ENCODE measurements at places on chromosomes 7 and 10.

GRCh38 chr7:29122081-29122480 lies 24.3 kb downstream of the CPVL start:
- no peak for DNase-seq

DNA sequence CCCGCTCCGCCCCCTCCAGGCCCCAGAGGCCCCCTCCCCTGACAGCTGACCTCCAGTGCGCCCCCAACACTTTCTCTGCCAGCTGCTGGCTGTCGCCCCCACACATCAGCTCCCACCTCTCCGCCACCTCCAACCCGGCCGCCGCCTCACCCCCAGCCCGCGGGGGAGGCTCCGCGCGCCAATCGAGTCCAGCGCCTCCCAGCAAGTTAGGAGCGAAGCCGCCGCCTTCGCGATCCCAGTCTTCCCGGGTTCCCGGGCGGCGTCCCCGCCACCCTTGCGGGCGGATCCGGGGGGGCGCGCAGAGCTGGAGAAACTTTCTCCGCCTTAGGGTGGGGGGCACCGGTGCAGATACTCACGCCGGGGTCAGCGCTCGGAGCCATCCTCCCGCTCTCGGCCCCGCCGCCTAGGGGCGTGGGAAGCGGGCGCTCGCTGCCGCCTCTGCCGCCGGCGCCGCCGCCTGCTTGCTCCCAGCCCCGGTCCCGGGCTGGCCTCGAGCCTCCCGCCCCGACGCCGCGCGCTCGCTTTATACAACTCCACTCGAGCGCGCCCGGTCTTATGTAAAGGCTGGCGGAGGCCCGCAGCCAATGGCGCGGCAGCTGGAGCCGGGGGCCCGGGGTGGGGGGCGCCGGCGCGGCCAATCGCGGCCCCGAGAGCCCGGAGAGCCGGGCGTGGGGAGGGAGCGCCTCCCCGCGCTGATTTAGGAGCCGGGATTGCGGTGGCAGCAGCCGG lies at the start of gene CRTAC1:
Gene CRTAC1, minus strand, starts transcription at position 529 of the 729 bp plus-strand sequence. Its CDS starts 149 bp downstream, at position 380.
- DNase-seq: no peak

DNA sequence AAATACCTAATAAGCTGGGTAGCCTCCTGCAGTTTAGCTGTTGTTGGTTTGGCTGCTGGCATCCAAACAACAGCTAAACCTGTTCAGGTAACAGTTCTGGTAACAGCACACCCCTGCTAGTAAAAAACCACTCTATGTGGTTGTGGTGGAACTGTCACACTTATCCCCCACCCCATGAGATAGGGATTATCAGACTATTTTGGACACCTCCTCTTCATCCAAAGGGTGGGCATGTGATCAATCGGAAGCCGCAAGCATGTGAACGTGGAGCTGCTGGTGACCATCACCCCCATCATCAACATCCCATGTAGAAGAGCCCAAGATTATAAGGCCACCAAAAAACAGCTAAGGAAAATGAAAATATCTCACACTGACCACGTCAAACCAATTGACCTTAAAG lies 2.5 kb downstream of the MTPAP start:
- DNase-seq: no peak

DNA sequence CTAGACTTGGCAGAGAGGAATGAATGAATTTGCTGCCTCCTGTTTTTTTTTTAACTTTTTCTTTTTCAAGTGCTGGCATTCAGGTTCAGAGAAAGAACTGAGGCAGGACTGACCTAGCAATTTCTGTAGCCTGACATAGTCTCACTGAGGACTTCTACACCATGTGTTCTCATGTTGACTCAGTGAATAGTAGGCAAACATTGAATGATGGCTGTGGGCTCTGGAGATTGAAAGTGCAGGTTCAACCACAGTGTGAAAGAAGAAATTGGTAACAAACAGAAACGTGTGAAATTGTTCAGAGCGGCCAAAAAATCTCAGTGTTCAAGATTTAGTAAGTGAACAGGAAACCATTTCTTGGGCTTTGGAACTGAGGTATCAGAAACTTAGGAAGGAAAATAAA lies 322.4 kb upstream of the GHITM start:
- DNase-seq: no peak

- no peak for DNase-seq
These were observed 2.9 kb downstream of the RBP4 start for GRCh38 chr10:93598157-93598556.

DNA sequence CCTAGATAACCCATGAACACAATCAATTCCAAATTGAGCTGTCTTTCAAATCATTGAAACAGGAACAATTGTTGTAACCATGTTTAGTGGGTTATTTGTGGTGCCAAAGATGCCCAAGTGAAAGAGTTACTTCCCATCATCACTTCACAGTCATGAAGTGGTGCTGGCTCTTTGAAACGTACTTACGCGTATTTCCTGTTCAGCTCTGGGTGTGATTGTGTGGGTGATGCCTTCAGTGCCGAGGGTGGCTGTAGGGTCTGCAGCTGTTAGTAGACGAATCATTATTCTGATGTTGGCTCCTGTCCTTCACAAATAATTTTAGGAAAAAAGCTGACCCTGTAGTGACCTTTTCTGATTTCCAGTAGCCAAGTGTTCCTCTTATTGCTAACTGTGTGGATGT lies 323.1 kb upstream of the KIAA1217 start:
- no peak for DNase-seq

DNA sequence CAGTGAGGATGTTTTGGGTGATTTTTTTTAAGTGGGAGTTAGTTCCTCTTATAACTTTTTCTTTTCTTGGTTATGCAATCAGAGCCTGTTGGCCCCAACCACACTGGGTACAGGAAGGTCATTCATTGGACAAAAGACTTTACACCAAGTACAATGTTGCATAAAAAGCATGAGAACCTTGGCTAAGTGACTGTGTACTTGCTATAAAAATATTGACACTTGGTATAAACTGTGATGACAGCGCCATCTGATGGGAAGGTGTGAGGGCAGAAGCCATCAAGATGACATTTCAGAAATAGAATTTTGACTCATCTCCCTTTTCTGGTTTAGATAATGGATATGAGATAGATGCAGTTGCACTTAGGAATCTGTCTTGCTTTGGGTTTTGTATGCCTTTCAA lies 126.4 kb upstream of the CCDC6 start:
- no peak for DNase-seq

DNA sequence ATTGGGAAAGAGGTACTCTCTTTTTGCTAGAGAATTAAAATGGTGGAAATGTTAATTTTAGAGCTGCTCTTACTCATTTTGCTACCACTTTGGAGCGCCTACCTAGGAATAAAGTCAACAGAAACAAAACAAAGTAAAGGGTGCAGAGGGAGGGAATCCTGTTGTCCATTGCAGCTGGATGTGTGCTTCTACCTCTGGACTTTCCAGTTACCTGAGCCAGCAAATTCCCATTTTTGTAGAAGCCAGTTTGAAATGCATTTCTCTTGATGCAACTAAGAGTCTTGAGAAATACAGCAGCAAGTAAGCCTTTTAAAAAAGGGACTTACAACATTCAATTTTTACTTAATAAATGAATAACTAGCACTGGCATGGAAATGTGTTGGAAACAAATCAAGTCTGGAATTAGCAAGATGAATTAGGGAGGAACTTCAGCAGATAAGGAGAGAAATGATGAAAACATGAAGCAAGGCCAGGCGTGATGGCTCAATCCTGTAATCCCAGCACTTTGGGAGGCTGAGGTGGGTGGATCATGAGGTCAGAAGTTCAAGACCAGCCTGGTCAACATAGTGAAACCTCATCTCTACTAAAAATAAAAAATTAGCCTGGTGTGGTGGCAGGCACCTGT lies 113.5 kb upstream of the CTTNBP2 start:
- DNase-seq: no peak

DNA sequence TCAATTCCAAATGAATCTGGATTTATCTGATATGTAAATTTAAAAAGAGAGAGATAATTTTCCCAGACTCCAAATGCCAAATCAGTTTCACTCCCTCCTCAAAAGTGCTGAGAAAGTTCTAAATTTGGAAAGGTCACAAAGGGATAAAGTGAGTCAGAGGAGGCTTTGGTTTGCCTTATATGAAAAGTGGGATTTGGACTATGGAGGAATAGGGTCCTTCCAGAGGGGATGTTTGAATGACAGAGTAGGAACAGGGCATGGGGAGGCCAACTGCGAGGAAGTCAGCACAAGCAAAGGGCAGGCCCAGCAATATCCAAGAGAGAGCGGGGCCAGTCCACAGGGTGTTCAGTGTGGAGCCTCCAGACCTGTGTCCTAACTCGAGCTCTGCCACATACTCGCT lies 9.8 kb upstream of the FAS start:
- no peak for DNase-seq

DNA sequence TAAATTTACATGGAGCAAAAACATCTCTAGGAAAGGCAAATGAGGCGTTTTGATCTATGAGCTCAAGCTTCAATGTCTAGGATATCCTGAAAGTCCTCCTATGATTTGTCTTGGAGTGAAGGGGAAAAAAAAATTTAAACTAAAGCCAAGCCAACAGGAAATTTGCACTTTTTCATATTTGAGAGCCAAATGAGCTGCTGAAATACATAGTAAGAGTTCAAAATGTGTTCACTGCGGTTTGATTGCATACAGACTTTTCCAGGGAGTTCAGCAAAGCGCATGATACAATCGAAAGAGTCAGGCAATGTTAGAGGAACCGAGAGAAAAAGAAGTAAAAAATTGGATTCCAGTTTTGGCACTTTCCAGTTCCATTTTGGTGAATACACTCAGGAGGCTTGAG lies 633.4 kb upstream of the MGMT start:
- no peak for DNase-seq

DNA sequence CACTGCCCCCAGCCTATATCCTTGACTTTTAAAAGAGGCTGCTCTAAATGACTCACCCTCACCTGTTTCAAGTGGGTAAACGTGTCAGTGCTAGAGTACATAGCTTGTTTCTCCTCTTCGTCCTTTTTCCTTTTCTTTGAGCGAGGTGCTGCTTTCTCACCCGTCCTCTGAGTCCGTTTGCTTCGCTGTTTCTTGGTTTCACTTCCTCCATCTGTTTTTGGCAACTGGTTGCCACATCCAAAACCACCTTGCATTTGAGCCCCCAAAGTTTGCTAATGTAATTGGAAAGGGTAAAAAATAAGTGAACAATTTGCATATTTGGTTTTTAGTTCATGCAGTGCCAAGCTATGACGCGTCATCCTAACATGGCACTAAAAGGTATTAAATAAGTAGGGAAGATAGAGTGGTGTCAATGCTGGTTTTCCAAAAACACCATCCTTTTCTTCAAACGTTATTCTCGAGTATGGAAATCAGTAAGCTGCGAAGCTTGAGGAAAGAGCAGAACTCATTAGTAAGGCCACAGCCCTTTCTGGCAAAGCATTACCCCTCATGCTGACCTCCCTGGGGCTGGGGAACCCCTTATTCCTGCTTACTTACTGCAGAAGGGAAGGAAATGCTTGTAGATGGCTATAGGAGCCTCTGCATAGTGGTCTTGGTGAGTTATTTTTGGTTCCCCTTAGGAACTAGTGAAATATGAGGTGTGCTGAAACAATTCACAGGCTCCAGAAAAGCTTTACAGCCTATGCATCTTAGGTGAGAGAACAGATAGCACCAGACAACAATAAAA lies 133.5 kb downstream of the GALNT11 start:
- DNase-seq: no peak

DNA sequence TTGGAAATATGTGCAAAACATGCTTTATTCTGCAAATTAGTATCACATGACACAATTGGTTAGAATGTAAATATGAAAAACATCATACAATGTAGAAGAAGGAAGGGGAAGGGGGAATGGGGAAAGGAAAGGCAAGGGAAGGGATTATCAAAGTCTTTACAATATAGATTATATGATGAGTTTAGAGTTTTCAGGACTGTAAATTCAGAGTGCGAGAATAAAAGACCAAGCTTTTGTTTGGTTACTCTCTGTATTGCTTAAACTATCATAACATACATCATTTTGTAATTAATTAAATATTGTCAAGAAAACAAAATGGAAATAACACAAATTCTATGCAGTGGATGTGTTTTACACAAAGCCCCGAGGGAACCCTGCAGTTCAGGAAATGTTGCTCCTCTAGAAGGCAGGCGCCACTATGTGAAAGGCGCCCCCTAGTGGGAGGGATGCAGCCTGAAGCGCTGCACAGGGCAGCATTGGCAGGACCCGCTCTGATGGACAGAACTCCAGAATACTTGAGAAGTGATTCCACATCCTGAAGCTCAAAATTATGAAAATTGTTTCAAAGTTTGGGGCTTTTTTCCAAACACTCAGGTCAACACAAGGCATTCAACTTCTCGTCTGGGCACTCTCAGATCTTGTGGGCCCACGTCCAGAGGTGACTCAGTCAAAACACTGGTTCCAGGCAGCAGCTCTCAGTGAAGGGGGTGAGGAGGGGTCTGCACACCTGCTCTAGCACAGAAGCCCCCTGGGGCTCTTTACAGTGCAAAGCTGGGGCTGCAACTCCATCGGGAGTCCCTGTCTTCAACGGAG lies 31.6 kb upstream of the TMEM254 start:
- no peak for DNase-seq

DNA sequence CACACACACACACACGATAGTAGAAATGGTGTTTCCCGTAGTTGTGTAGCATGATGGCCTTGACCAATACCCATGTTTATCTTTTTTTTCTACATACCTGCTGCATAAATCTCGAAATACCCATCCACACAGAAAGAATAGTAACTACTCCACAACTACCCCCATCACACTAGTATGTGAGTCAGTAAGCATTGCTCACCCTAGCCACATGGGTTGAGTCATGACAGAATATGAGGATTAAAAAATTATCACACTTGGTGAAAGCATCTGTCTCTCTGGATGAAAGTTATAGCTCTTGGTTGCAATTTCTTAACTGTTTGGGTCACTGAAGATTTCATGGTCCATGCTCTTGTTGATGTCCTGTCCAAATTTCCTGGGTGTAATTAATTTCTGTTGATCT lies 103.4 kb upstream of the MDFIC start:
- no peak for DNase-seq

All from NCI-H1417 treated with DMSO at 0.1 percent for 48 hours (cell line).